Testis (tissue), 5 donors: ENCODE measurements at places on chromosomes 6 and 20. TPM values are rescaled to one million over a fixed set of nuclear protein-coding genes. Genes with fewer than 3 reads are reported as not detected.

OR2H1 gene
- 7.5 TPM for total RNA-seq

KCNK16 gene
- total RNA-seq = not detected

GJA10 gene
- total RNA-seq = not detected

TMEM217 gene
- 16.2 TPM for total RNA-seq

OXT gene
- 3.7 TPM for total RNA-seq

CALHM4 gene
- not detected for total RNA-seq

CCR6 gene
- total RNA-seq = 0.87 TPM

FAM162B gene
- total RNA-seq = 3.2 TPM

E2F1 gene
- 22.8 TPM for total RNA-seq
